Upper lobe of right lung (tissue), 1 donor: ENCODE measurements at places on chromosomes 6 and 20.

- DNase-seq = no peak
Observed at GRCh38 chr6:170186941-170187668, 103.8 kb downstream of the DLL1 start.

DNA sequence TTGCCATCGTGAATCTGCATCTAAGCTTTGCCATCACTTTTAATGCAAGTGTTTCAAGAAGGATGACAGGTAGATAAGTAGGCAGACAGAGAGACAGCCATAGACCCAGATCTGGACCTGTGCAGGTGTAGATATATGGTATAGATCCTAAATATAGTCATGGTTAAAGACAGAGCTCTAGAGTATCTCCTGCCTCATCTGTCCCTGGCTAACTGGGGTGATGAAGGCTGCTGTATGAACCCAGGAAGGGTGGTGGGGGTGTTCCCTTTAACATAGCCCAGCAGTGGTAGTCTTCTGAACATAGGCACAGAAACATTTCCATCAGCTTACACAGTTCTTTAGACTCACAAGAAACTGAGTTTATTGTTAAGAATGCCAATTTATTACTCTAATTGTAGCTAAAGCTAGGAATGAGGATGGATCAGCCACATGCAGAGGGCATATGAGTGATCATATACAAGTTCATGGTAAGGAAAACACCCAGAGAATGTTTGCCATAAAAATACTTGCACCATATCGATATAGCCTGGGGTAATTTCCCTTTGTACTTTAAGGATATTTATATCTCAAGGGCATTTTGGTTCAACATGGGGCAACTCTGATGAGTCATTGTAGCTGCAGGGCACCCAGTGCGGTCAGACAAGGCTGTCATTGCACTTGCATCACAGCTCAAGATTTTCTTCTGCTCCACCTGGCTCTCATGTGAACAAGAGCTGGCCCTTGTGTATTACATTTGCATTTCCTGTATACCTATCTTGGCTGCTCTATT lies 587.2 kb downstream of the EPM2A start:
- DNase-seq = peak; percentile 66

GRCh38 chr6:118469468-118469867 lies 78.6 kb upstream of the PLN start:
- DNase-seq = no peak

DNA sequence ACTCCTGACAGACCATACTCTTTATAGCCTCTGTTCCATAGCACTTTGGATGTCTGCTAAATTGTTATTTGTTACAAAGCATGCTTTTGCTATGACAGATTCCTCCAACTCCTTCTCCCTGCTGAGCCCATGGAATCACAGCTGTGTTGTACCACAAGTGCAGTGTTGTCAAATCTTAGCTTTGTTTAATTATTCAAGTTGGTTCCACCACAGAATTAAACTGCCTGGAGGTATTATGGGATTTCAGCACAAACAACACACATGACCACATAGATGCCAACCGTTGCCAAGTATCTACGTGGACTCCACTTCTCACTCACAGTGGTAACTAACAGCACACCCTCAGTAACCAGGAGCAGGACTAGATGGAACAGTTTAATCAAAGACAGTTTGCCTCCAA lies 32.7 kb upstream of the MARCKS start:
- no peak for DNase-seq

- DNase-seq = no peak
Observed at GRCh38 chr20:4021906-4022305, 6.5 kb upstream of the RNF24 start.
